GM12865 (cell line): ENCODE measurements at places on chromosomes 7 and 10.

DNA sequence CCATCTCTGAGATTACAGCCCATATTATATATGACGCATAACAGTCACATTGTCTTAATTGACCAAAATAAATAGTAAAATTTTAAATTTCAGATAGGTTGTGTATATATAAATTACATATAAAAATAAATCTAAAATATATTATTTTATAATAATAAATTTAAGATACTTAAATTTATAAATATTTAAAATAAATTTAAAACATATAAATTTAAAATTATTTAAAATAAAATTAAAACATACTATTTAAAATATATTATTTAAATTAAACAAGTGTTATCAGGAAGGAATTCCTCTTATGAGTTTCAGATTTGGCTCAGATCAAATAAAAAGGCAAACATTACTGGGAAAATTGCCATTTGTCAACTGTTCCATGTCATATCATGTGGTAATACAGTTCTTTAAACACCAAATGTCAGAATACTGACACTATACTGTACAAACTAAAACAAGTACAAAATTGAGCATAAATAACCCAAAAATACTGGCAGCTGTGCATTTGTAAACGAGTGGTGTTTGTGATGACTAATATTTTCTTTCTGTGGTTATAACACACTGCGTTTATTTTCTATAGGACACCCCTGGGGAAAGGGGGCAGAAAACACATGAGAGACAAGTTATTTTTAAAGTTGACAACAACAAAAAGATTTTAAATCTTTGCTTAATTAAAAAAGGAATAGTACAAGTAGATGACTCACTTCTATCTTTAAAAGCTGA is 71.3 kb upstream of the DGKB start:
- DNase-seq = peak; percentile 40

GRCh38 chr7:47932016-47932415 is 16.2 kb downstream of the PKD1L1 start:
- no peak for DNase-seq

DNA sequence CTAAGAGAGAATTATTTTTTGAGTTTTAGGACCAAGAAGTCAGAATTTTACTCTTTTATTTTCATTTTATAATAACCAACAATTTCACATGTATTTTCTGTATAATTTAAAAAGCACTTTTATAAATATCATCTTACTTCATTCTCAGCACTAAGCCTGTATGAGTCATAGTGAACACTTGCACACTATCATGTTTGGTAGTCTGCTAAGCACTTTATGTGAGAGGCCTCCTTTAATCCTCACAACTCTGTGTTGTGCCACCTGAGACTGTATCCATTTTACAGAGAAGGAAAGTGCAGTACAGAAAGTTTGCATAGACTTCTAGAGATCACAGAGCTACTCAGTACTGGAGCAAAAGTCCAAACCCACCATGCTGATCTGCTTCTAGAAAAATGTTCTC is 939.6 kb downstream of the NRG3 start:
- DNase-seq = peak; percentile 12

DNA sequence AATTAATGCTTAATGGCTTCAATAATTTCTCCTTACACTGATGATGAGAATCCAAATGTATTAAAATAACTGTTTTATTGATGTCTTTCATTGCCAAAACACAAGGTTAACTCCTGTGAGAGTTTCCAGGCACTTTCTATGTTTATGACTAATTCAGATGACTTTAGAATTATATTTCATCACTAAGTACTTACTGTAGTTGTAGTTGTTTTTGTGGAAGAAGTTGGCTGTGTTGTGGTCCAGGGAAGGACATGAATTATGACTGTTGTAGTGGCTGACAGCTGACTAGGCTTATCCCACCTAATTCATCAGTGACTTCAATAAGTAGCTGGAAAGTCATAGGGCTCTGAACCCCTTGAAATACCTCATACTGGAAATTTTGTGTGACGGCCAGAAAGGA is 254.8 kb downstream of the HGF start:
- no peak for DNase-seq

DNA sequence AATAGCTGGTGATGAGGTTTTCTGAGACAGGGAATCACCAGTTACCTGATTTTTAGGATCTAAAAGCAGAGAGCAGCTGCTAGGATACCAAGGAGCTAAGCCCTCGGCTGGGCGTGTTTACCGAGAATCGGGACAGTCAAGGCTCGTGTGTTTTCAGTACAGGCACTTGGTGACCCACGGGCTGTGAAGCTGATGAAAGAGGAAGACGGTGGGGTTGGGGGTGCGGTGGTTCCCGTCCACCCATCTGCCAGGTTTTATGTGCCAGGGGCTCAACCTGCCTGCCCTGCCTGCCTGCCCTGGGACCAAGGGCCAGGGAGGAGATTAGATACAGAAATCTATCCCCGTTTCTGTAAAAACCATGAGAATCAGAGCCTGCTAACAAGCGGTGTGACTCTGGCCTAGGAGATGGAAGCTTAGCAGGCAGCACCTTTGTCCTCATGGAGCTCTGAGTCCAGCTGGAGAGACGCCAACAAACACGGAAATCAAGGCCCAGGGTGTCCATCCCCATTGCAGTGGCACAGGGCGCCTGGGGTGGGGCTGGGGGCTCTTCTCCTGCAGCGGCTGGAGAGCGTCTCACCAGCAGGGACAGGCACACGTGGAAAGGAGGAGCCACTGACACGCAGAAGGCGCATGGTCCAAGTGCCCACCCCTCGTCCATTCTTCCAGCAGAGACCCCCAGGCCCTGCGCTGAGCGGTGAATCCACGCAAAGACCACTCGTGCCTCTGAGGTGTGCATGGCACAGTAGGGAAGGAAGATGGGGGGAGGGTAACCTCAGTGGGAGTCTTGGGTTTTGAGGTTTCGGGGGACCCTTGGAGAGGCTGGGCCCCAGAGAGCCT is 265.0 kb upstream of the TCERG1L start:
- no peak for DNase-seq

DNA sequence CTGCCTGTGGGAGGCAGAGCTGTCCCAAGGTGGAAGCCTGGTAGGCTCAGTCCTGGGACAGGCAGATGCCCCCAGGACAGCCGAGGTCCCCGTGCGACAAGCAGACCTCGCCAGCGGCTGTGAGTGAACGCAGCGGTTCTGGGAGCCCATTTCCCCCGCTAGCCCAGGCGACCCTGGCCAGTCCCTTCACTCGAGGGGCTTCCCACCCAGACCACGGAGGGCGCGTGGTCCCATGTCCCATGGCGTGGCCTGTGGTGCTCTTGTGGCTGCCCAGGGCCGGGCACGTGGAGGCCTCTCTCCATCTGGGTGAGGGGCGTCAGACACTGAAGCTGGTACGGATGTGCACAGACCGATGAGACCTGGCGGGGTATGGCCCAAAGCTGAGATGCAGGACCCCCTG is 67.9 kb downstream of the ELFN1 start:
- DNase-seq = no peak

DNA sequence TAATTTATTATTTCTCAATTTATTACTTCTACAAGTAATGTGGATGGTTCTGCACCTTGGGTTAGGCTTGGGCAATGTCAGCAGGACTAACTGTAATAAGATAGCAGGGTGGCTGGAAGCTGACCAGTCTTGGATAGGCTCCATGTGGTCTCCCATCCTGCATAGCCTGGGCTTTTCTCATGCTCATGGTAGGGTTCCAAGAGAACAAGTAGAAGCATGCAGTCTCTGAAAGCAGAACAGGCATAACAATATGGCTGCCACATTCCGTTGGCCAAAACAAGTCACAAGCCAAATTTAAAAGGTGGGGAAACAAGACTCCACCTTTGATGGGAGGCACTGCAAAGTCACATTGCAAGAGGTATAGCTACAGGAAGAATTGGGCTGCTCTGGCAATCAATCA is 98.6 kb upstream of the MDFIC start:
- DNase-seq = no peak

DNA sequence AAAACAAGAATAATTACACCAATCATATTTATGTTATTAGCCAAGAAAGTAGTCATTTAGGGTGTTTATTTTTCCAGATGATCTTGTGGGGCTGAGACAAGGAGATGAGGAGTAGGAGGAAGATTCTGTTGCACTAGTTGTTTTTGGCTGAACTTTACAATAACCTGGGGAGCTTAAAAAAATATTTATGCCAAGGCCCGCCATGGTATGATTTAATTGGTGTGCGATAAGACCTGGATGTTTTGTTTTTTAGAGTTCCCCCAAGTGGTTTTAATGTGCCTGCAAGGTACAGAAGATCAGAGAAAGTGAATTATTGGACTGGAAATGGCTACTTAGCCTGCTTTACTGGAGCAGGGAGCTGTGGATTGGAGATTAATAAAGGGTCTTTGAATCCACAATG is 7.1 kb upstream of the ZNF282 start:
- DNase-seq = no peak

DNA sequence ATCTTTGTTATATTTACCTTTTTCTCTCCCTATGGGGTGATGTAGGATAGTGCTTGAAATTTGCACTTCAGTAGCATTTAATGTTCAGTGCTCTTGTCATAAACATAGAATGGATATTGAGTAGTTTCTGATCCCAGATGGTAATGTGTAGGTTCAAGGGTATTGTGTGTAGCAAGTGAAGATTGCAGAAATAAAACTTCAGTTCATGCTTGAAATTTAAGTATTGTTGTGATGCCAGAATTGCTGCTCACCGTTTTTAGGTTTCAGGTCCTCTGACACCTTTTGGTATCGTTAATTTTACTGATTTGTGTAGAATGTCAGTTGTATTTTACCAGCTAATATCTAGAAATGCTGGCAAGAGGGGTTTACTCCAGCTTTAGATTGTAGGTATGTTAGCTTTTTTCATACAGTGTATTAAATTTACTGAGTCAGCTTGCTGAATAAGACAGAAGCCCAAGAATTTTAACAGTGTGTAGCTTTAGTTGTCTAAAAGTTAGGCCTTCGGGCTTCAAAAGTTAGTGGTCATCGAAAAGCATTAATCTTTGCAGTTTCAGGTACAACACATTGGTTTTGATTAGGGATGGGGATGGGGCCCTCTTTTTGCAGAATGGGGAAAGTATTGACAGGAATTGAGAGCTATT is 1.9 kb downstream of the PTEN start:
- DNase-seq = peak; percentile 35

DNA sequence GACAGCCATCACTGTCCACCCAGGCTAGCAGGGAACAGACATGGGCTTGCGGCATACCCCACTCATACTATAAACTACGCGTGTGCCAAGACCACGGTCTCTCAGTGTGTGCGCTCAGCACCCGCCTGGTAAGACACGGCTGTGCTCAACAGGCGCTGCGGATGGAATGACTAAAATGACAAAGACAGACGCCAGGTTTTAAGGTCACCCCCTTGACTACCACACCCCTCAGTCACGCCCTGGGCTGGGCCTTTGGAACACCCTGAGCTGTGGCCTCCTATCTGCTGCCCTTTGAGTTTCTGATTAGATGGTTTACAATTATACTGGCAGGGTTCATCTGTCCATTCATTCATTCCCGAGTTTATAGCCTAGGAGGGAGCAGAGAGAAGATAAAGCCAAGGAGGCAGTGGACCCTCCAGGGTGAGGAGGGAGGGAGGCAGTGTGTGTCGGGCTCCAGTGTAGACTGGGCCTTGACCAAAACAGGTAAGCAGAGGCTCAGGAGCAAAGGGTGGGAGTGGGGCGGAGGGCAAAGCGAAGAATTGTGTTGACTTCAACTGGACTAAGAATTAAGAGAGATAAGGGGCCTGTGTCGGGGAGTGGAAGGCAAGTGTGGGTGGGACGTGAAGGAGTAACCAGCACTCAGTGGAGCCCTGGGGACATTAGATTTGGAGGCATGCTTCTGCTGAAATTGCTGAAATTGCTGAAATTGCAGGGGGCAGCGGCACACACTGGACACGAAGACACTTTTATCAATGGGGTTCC is 35.0 kb downstream of the TNS3 start:
- no peak for DNase-seq

DNA sequence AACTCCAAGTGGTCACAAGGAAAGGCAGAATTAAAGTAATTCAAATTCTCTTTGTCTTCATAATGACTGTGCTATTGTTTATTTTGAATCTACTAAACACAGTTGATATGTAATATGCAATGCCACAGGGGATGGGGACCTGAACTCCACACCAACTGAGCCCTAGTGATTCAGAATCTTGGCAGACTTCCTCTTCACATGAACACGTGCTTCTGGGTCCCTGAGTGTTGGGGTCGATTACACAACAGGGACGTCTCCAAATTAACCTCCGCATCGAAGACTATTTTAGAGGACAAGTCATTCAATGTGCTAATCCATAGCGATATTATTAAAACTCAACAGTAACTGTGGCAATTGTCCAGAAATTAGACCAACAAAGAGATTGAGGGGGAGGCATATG is 95.3 kb upstream of the CARD11 start:
- DNase-seq = no peak

DNA sequence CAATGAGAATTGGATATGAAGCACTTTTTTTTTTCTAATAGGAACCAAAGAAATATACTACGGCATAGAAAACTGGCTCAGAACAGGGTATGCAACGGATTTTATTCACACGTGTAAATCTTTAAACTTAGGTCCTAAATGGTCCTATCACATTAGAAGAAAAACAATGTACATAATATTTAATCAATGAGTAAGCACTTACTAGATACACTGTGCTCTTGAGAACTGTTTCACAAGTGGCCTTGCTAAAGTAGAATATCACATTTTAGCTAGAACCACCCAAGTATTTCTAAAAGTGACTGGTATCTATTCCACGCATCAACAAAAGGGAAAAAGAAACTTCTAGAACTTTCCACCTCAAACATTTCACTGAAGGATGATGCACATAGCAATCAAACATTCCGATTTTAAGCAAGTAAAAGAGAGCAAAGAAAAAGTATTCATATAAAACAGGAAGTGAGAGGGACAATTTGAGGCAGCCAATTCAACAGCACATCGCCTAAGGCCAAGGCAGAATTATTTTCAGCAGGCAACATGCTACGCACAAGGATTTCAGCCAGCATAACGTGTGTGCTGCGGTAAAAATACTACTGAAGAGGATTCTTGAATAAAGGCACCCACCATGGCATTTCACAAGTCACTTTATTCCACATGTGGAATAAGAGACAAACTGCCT is 55.8 kb downstream of the PARD3 start:
- no peak for DNase-seq

DNA sequence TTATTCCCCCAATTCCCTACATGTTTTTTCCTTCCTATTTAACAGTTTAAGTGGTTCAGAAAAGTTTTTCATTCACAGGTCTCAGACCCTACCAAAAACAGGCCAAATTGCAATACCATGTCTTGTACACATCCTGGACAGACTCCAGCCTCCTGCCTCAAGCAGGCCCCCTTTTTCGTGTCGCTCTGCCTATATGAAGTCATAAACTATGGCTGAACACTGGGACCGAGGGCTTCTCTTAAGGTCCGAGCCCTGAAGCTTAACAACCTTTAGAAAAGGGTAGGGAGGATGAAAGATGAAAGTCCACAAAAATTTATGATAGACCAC is 1.4 kb downstream of the FBXW4 start:
- peak; percentile 68 for DNase-seq

DNA sequence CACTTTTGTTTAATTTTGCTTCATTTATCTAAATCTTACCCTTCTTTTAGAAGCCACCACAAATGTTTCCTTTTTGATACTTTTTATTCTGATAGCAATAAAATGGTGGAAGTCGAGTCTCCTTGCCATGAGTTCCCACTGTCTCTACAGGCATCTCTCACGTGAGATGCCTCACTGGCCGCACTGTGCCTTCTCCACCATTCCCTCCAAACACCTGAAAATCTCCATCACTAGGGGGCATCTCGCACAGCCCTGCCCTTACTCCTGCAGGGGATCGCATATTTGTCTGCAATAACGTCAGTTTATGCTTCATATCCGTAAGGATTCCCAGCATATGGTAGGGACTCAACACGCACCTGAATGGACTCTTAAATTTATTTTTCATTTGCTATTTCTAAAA is 56.3 kb upstream of the NCAPG2 start:
- DNase-seq = no peak

GRCh38 chr7:150803161-150803860 is 2.7 kb downstream of the TMEM176A start:
- no peak for DNase-seq

GRCh38 chr10:111709603-111710002 is 474.0 kb downstream of the GPAM start:
- no peak for DNase-seq
